ENCODE measurements at places on chromosomes 2 and 18.

- no peak for DNase-seq
- no peak overlapping the region for H3K27ac ChIP-seq
- H3K4me1 ChIP-seq = no peaks in the 10 kb centered on the region
- H3K27me3 ChIP-seq = no peaks in the 10 kb centered on the region
These were observed 51.1 kb upstream of the EHBP1 start for GRCh38 chr2:62654423-62654791.

- no peak overlapping the region for H3K27ac ChIP-seq
- H3K36me3 ChIP-seq = peaks cover 44% of the 10 kb centered on the region
- DNase-seq = no peak
- H3K4me1 ChIP-seq = no peaks in the 10 kb centered on the region
- no peak overlapping the region for H3K4me3 ChIP-seq
These were observed 28.2 kb upstream of the MCM6 start for GRCh38 chr2:135904341-135904989.

DNA sequence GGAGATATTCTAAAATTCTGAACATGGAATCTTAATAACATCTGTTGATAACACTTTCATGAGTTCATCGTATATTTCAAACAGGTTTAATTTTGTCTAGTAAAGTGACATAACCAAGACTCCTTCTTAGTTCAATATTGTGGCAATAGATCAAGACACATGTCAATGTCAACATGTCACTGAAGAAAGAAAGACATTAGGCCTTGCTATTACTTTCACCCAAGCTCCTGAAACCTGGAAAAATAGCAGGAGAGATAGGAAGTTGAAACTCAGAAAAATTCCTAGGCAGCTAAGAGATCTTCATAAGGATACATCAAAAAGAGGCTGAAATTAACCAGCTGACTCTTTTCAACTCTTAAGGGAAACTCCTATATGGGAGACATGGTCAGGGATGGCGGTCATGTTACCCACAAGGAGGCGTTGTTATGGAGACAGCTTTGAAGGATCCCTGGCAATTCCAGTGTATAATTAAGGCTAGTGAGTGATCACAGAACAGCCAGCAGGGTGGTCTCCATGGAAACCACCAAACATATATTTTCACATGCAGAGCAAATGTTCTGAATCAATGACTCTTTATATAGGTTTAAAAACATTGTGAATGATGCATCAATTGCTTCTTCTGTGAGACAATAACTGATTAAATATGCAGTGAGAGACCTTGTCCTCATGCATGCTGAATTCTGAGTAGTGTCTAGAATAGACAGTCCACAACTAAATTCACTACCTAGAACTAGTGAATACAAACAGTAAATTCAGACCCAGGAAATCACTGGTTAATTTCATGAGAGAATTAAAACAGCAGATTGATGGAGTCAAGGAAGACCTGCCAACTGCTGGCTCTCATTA lies 115.3 kb upstream of the RIOK3 start:
- H3K4me1 ChIP-seq = no peaks in the 10 kb centered on the region
- no peak overlapping the region for H3K27ac ChIP-seq
- H3K36me3 ChIP-seq = no peaks in the 10 kb centered on the region
- no peak overlapping the region for H3K4me3 ChIP-seq
- no peaks in the 10 kb centered on the region for H3K27me3 ChIP-seq
- DNase-seq = no peak

GRCh38 chr2:119387381-119388129 lies 20.8 kb downstream of the DBI start:
- H3K4me1 ChIP-seq = peaks cover 32% of the 10 kb centered on the region
- no peaks in the 10 kb centered on the region for H3K27me3 ChIP-seq
- H3K36me3 ChIP-seq = no peaks in the 10 kb centered on the region
- peak overlapping the region; percentile 58 for H3K27ac ChIP-seq
- peak; percentile 91 for DNase-seq

All from CD14-positive monocyte (primary cell).